Stimulated activated naive CD8-positive, alpha-beta T cell treated with anti-CD3 and anti-CD28 coated beads, Interleukin-15, Interleukin-2, amounts not matched to agents 100 U/mL and 50 U/mL, for 24 hours (primary cell): ENCODE measurements at places on chromosomes 5 and 9.

GRCh38 chr9:70043689-70044489 lies at the start of gene MAMDC2:
TSS of gene MAMDC2 (plus strand) at chr9:70043848. CDS start at chr9:70044198, 350 bp downstream.
- no peak for DNase-seq

GRCh38 chr5:131260895-131261294 lies 3.0 kb upstream of the CDC42SE2 start:
- no peak for DNase-seq

DNA sequence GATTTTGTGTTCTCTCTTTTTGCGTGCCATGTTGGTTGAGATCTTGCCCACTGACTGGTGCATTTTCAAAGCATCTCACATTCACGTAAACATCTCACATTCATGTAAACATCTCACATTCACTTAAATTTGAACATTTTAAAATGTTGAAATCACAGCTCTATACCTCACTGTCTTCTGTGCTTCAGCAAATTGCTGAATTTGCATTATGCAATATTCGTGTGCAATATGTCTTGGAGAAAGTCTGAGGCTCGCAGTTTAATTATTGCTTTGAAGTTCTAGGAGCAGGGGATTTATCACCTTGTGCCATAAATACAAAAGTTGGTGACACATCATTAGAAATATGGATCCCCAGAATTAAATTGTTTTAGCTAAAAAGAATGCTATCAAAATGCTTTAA lies 42.6 kb downstream of the TNFSF15 start:
- DNase-seq = no peak

DNA sequence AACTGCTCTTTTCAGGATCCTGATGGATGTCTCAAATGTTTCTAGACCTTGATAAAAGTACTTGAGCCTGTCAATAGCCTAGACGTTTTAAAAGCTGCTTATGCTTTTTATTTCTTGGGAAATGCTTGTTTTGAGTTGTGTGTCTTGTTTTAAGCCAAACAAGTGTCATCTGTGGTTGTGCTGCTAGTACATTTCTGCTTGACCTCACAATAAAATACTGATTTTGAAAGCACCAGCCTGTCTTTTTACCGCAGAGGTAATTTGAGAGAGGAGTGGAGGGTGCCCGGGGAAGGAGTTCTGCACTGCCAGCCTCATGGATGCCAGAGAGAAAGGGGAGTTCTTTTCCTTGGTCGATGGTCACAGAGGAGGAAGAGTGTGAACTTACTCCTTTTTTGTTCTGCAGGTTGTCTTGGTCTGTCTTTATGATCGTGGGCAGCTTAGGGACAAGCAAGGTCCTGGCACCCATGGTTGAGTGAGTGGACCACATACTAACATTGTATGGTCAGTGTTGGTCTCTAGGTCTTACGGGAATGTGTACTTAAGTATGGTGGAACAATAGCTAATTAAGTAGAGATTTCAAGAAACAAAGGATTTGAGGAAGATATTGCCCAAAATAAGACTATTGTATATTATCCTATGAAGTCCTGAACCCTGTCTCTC lies 61.0 kb downstream of the TRIO start:
- DNase-seq = no peak

- no peak for DNase-seq
Measured at GRCh38 chr9:88682431-88682831, 147.5 kb downstream of the NXNL2 start.

DNA sequence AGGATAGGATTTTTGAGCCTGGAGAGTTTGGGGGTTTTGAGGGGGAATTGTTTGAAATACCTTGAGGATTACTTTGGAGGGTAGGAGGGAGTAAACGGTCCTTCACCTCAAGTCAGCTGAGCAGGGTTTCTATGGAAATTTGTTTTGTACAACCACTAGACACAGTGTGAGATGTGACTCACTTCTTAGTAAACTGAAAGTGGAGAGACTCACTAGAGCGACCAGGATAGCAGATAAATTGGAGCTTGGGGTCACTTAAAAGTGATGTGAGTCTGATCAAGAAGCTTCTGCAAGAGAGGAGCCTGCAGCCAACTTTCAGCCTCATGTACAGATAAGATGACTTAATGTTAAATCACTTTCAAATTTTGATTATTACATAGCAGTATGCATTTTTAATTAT lies 1945.9 kb upstream of the NUDT12 start:
- no peak for DNase-seq

GRCh38 chr5:77983482-77984199 lies 207.5 kb upstream of the TBCA start:
- DNase-seq = no peak

DNA sequence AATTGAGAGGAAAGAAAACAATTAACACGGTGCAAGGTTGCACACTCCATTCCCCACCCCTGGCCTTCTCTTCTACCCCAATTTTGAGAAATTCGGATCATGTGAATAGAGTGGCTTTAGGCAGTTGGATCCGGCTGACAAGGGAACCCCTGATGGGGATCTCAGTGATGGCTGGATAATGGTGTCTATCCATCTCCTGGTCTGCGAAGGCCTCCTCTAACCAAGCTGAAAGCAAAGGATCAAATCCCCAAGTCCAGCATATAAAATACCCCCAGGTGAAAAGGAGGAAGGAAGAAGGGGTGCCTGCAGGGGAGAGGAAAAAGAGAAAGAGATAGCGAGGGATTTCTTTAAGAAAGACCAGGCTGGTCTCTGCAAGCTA lies 16.0 kb downstream of the NR2F1 start:
- DNase-seq = no peak

- DNase-seq = no peak
Measured at GRCh38 chr5:154937186-154937717, 759 bp downstream of the GEMIN5 start.

GRCh38 chr5:43353668-43354067 lies 40.5 kb upstream of the HMGCS1 start:
- no peak for DNase-seq

- DNase-seq = no peak
Measured at GRCh38 chr5:75512383-75513074, 838 bp downstream of the POLK start.

DNA sequence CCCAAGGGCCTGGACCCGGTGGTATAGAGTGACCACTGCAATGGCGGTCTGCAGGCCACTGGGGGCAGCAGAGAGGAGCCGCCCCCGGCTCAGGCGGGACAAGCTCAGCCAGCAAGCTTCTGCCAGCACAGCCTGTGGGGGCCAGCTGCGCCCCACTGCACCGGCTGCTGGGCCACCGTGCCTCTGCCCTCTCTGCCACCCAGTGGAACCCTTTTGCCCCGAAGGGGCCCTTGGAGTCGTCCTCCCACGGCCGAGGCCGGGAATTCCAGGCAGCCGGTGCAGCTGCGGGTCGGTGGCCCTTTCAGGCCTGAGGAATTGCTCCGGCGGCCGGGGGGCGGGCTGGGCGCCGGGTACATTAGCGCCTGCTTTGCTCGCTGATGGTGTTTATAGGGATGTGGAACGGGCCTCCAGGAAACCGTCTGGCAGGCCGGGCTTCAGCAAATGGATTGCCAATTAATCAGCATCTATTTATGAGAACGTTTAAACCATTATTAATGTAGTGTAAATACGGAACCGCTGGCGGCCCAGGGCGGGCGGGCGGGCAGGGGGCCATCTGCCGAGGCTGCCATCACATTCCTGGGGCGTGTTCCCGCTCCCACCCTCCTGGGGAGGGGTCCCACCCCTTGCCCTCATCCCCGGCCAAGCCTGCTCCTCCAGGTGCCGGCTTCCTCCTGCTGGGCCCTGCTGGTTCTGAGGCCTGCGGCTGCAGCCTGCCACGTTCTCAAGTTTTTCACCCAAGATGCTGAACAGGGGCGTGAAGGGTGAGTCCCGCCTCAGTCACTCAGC lies 127.4 kb downstream of the BARX1 start:
- peak; percentile 57 for DNase-seq

DNA sequence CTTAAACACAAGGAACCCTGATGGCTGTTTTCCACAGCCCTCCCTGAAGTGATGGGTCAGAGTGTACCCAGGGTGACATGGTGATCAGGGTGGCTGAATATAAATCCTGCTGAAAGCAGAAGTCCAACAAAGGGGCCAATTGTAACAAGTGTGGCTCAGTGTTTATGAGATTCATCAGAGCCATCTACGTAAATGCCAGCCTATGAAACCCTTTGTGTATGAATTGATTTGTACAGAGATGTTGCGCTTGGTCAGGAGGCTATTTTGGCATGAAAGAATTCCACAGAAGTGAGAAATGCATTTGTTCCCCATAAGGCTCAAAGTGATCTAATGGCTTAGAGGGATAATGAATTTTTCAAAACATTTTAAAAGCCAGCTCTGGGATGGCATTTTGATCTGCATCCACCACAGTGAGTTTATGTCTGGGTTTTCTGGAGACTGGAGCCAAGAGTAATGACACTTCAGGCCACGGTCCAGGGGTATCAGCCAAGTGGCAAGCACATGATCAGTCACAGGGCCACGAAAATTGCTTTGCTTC lies 12.4 kb downstream of the PRUNE2 start:
- DNase-seq = no peak

- no peak for DNase-seq
Measured at GRCh38 chr5:127335381-127335780, 44.8 kb downstream of the MEGF10 start.

DNA sequence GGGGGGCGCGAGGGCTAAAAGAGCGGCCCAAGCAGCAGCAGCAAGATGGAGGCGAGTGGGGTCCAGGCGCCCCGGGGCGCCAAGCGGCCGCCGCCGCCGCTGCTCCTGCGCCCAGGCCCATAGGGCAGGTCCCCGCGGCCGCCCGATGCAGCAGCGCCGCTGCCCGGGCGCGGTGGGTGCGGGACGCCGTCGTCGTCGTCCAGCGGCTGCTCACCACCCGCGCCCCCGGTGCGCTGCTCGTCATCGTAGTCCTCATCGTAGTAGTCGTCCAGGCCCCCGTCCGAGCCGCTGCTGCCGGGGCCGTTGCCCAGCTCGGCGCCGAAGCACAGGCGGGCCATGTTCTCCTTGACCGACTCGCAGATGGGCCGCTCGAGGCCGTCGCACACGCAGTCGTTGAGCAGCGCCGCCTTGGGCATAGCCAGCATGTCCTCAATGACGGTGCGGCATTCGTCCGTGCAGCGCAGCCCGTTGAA lies 1.5 kb downstream of the GAS1 start:
- peak; percentile 17 for DNase-seq

DNA sequence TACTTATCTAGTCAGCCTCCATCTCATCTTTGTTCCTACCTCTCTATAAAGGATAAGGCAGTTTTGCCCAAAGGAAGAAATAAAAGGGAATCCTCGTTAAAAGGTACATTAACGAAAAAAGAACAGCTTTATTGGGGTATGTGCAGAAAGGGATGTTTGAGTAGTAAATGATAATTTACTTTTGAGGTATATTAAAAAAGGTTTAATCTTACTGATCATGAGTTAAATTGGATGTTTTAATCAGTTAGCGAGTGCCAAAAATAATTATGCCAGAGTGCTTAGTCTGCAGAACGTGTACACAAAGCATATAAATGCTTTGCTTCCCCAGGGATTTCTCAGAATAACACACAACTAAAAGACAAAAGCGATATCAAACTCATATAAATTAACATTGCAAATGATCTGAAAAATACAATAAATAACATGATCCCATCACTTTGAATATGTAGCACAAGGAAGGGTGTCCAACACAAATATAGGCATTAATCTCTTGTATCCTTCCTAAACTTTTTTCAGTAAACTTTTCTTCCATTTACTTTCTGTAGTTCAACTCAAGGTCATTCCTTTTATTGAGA lies 865.0 kb downstream of the NR2F1-AS1 start:
- no peak for DNase-seq

- DNase-seq = no peak
Measured at GRCh38 chr5:96177303-96177869, 215.7 kb upstream of the ELL2 start.

DNA sequence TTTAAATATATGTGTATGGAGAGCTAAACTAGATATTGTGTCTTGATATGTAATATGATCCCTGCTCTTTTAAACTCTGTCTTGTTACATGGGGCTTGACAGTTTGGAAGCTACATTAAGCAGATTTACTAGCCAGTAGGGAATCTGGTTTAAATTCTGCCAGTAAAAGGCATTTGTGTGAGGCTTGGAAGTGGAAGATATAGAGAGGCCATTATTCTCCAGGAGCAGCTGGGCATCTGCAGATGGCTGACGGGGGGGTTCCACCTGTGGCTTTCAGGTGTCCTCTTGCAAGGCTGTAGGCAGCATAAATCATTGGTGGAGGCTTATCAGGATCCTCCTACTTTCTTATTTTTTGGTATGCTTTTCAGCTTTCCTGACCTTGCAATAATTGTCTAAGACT lies 179.1 kb upstream of the FBXL7 start:
- DNase-seq = no peak

DNA sequence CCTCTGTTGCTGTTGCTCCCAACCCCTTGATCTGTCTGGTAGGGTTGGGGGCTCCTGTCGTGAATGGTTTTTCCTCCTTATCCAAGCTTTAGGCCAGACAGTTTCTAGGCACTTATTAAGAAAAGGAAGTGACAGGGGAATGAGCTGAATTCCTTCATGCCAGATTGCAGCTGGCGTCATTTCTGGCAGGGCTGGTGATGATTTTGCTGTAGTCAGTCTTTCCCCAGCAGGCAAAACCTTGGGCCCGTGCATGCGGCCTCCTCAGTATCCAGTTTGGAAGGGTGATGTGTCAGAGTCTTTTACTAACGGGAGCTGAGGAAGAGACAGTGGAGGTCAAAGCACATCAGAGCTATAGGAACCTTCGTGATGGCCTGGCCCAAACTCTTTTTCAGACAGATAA lies 58.8 kb downstream of the COL27A1 start:
- DNase-seq = no peak

DNA sequence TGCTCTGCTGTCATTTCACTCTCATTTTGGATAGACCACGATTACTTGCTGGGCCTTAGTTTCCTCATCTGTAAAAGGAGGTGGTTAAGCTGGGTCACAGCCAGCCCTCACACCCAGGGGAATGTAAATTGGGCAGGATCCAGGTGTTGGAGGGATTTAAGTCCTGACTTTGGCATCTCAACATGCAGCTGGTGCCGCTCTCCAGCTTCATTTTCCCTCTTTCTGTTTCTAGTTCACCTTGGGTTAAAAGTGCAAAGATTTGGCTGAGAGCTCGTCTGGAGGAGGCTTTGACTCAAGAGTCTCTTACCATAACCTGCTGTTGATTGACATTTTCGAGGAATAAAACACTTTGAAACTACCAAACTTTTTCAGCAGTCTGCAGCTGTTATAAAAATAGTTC lies 144.3 kb upstream of the DHFR start:
- DNase-seq = no peak

DNA sequence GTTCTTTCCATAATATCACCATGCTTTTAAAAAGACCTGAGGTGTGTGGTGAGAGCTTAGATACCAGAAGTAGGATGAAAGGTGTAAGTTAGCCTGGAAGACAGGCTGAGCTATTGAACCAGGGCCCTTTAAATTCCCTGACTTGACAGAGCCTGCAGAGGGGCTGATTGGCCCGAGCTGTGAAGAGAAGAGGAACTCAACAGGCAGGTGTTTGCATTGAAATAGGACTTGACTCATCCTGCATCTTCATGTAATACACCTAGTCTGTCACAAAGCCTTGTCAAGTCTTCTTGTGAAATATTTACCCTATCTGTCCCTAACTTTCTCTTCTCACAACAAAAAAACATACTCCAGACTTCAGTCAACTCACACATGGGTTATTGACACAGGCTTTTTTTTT lies 16.6 kb upstream of the ANP32B start:
- DNase-seq = no peak
